Cerebellar cortex (tissue), 1 donor: ENCODE measurements at places on chromosomes 6 and 20.

GRCh38 chr20:49281913-49282467 is 4.1 kb upstream of the ZNFX1 start:
- no peak for DNase-seq

DNA sequence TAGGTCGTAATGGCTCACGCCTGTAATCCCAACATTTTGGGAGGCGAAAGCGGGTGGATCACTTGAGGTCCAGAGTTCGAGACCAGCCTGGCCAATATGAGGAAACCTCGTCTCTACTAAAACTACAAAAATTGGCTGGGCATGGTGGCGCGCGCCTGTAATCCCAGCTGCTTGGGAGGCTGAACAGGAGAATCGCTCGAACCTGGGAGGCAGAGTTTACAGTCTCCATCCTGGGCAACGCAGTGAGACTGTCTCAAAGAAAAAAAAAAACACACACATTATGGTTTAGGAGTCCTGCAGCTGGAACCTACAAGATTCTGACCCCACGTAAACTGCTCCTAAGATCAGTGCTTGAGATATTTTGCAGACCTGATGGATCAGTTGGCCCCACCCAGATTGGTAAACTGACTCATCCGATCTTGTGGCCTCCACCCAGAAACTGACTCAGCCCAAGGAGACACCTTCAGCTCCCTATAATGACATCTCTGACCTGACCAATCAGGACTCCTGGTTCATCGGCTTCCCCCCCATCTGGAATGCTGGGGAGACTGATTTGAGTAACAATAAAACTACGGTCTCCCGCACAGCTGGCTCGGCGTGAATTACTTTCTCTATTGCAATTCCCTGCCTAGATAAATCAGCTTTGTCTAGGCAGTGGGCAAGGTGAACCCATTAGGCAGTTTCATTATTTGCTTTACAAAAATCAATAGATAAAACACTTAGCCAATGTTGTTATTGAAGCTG is 96.2 kb upstream of the BTN3A2 start:
- DNase-seq, result no peak

GRCh38 chr6:80725156-80725930 is 618.9 kb downstream of the BCKDHB start:
- peak; percentile 5 for DNase-seq

- no peak for DNase-seq
Observed at GRCh38 chr6:163083141-163083540, 331.4 kb upstream of the QKI start.

DNA sequence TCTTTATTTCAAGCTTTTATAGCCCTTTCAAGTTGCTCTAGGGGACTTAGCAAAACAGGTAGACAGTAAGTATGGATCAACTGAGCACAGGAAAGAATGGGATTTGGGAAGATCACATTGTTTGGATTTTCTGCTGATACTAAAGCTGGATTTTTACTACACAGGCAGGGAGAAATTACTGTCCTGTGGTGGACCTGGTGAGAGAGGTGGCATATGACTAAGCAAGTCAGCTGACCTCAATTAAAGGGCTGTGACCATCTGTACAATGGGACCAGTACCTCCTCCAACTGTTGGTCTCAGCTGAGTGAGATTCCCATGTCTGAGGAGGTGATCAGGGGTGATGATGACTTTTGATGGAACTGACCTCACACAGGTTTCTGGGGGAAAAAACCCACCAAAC is 28.0 kb downstream of the RREB1 start:
- no peak for DNase-seq

GRCh38 chr6:150590446-150590845 is 9.2 kb upstream of the PLEKHG1 start:
- no peak for DNase-seq

DNA sequence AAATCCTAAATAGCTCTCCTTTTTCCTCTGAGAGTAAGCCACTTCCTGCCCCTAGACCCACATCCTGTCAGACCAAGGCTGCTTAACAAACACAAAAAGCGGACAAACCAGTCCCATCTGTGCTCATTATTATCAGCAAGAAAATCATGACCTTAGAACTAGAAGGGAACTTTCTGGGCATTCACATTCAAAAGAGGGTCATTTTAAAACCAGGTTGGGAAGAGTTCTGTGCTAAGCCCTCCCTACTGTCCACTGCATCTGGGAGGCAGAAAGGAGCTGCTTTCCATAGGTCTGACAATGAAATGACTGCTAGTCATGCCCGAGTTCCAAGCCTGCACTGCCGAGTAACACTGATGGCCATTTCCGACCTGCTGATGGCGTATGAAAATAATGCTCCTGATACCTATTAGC is 15.4 kb downstream of the EZR start:
- no peak for DNase-seq

GRCh38 chr6:166800137-166800536 is 156.2 kb downstream of the RNASET2 start:
- no peak for DNase-seq

DNA sequence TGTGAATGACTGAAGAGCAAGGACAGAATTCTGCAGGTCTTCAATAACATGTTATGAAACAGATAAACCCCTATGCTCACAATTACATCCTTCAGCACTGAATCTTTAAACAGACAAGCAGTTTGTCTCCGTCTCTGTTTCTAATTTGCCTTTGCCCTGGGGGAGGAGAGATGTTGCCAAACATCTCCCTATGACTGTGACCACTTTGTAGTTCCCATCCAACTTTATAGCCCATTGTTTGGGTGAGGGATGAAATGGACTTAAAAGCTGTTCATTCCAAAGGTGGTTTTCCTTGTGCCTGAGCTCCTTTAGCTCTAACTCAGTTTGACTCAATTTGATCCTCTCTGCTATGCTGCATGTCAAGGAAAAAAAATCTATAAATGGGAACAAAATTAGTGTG is 19.5 kb upstream of the ADTRP start:
- DNase-seq, result no peak

DNA sequence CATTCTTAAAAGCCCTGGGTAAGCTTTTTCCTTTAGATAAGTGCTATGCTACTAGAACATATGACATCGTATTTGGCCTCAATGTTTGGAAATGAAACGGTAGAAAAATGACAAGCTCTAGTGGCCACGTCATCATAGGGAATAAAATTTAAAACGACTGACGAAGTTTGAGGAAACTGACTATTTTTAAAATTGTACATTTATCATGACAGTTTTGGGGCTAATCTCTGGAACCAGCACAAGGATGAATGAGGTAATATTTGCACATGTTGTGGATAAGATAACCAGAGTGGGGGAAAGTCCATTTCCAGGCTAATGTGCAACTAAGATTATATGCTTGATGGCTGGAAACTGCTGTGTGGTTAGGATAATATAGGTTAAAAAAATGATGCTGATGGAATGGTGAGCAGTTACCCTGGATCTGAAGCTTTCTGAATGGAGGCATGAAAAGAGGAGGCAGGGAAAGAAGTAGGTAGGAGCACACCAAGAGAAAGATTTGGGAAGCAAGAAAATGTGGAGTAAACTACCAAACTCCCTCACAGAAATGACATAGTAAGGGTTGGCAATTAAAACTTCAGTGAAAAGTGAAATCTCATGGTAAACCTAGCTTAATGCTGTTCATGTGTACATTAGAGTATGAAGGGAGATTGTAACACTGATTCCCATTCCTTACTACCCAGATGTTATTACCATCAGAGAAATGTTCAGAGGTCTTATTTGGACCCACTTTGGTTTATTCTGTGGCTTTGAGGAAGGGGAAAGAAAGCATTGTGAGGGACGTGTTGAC is 42.7 kb upstream of the CEP162 start:
- DNase-seq, result no peak

DNA sequence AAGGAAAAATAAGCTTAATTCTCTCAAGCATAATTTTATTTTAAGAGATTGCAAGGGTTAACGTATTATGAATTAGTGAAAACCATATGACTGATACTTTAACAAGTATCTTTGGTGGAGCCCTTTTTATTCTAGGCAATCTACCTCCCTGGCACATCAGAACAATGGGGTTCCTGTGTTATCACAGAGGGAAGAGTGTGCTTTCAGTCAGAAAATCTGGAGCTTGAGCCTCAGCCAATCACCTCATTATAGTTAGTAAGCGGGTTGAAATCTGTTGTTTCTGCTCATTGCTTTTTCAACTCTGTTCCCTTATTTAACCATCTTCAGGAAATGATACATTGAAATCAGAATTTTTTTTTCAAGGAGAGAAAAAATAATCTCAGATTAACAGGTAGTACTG is 391 bp downstream of the ADGRF1 start:
- DNase-seq, result peak; percentile 67

- no peak for DNase-seq
Observed at GRCh38 chr6:15299430-15300131, 53.7 kb downstream of the JARID2 start.

DNA sequence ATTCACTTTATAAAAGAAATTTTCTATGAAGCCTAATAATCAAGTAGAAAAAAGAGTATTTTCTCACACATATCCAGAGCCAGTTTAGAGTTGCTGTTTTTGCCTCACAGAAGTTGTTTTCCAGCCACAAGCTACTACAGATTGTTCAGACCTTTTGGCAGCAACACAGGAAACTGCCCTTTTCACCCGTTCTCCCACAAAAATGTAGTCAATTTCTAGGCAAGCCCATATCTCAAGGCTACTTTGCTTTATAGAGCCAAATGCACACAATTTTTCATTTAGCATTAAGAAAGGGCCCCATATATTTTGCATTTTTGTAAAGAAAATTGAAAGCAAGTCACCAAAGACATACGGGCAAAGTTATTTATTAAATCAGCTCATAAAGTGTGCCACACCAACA is 49.5 kb downstream of the EPB41L2 start:
- no peak for DNase-seq

DNA sequence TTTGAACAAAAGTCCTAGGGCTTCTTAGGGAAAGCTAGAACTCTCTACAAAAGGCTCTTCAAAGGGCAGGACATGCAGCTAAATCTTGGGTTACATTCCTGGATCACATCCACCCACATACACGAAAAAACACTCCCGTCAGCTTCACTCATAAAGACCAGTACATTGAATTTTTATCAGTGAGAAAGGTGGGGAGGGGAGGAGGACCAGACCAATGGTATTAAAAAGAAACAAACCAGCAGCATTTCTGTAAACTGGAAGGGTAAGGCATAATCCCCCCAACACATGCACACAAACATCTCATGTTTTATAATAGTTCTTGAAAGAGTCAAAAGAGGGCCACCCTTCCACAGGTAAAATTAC is 31.6 kb downstream of the MYLK4 start:
- no peak for DNase-seq

DNA sequence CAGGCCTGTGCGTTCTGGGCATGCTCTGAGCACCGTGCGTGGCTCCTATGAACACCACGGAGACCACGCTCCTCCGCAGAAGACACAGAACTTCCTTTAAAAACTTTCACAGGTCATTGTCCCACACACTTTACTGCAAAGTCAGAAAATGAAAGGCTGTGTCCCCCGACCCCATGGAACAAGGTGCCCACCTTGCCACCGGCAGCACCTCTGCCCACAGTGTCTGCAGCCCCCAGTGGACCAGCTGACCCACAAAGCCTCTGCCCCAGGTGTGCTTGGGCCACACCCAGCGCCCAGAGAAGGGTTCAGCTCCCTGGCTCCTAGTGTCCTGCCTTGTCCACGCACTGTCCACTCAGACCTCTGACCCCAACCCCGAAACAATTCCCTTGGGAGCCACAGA is 8.7 kb downstream of the TAF4 start:
- no peak for DNase-seq

GRCh38 chr6:30799210-30799609 is 54.9 kb upstream of the IER3 start:
- no peak for DNase-seq

DNA sequence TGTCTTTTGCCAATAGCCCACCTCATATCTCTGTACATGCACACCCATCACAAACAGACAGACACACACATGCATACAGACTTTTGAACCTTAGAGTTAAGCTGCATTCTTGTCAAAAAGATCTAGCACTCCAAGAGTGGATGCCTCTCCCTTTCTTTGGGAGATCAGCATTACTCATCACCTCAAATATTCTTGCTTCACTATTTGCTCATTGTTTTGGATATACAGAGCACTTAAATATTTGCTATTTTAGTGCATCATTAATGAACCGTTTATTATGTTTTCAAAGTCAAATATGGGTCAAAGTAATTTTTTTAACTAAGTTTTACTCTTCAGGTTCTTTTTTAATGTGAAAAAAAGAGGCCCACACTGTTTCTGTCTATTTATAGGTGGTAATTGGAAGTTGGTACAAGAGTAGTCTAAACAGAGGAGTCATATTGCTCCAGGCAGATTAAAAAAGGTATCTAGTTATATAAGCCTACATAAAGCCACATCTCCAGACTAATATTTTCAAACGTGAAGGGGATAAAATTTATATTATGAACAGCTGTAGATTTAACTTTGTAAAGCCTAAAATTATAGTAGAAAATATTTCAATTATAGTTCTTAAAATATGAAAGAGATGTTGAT is 102.6 kb downstream of the FLRT3 start:
- DNase-seq, result no peak

DNA sequence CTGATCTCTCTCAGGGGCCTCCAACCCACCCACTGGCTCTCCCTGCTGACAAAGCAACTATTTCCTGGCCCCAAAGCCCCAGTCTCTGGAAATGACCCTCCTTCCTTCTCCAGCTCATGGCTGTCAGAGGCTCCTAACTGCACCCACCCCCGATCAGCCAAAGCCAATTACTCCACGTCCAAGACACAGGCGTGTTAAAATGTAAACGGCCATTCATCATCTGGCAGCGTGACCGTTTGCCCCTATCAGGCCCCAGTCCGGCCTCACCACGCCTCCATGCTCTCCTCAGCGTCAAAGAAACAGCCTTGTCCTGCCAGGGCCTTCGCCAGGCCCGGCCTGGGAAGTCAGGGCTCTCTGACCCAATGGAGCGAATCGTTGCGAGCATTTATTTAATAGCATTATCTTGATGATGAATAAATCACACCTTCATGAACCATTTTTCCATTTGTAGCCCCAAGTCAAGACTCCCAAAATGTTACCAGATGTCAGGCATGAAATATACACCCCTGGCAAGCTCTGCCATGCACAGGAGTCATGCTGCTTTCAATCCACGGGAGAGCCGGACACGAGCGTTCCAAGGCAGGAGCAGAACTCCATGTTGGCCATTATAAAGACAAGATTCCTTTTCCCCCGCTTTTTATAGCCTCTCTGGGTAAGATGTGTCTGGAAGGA is 17.7 kb downstream of the RIPOR3 start:
- no peak for DNase-seq

DNA sequence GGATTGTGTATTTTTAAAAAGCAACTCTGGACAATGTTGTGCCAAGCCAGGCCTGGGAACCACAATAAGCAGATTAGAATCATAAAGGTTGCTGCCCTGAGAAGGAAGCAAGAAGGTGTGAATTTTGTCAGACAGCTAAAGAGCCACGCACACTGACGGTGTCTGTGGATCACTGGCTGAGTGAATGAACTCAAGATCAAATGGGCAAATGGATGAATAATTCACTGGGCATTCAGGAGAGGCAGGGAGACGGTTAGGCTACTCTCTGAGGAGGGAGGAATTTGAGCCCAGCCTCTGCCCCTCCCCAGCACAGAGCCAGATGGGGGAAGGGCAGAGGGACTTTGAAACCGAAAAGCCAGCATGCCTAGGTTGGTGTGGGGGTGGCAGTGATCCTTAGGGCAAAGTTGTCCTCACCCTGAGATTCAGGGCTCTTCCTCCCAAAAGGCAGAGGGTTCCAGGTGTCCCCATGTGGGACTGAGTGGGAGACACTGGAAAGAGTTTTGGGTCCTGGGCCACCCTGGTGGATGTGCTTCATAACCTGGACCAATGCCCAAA is 19.5 kb upstream of the SLC22A7 start:
- DNase-seq, result no peak
